ENCODE measurements at places on chromosomes 7 and 10.

GRCh38 chr7:80372415-80372814 is 139.4 kb downstream of the GNAT3 start:
- no peak for DNase-seq

DNA sequence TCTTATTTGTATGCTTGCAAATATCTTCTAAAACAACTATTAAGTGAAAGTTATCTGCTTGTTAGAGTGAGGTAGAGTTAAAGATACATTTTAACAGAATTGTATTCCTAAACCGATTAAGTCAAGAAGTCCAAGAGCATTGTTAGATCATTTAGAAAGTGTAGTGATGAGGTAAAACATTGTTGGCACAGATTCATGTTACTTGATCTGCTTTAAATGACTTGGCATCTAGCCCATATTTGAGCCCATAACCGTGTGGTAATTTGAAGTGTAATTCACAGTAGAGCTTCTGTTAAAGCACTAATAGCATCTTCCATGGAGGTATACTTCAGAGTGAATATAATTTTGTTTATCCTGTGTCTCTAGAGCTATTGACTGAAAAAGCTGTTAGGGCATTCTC is 62.1 kb downstream of the PTEN start:
- DNase-seq: no peak

DNA sequence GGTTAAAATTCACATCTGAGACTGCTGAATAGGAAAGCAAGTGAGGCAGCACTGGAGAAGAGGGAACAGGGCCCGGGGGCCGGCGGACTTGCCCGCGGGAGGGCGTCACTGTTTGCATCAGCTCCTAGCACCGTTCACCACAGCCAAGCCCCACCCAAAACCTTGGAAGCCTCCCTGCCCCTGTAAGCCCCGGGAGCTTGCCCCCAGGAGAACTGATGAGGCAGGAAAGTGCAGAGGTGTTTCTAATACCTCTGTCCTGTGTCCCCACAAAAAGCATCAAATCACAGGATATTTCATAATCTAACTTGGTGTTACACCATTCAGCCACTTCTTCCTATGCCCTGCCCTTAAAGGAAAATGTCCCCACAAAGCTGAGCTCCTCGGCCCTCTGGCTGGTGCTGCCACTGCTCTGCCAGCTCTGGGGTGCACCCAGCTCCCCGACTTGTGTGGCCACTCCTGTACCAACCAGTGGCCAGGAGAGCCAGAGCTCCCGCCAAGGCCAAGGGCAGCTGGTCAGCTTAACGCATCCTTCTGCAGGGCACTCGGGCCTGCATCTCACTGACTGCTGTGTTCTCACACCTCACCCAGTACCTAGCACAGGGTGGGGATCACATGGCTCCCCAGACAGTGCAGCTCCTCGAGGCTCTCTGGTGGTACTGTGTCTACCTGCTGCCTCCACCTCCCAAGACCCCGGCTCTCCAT is 47.3 kb upstream of the CNPY1 start:
- peak; percentile 6 for DNase-seq

DNA sequence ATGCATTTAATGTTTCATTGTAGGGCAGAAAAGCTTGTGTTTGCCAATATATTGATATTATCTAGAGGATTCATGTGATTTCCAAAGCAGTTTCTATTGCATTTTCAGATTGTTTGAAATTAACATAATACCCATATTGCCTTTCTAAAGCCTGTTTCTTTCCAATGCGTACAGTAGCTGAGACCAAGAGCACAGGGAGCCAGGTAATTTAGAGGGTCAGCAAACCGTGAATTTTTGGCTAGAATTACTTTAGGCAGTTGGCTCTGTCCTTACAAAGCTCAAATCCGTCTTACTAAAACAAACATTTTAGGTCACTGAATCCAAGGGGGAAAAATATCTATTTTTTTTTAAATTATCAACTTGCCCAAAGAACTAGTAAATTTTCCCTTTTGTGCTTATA is 604.9 kb upstream of the ADARB2 start:
- DNase-seq: no peak

- no peak for DNase-seq
These were observed 75.1 kb downstream of the GRK5 start for GRCh38 chr10:119282446-119282845.

GRCh38 chr10:98351831-98352402 is 63.1 kb downstream of the PYROXD2 start:
- no peak for DNase-seq

- DNase-seq: peak; percentile 80
These were observed 96.7 kb downstream of the ZRANB1 start for GRCh38 chr10:125038637-125039036.

- DNase-seq: no peak
These were observed 39.5 kb downstream of the ERCC6 start for GRCh38 chr10:49499305-49499851.

DNA sequence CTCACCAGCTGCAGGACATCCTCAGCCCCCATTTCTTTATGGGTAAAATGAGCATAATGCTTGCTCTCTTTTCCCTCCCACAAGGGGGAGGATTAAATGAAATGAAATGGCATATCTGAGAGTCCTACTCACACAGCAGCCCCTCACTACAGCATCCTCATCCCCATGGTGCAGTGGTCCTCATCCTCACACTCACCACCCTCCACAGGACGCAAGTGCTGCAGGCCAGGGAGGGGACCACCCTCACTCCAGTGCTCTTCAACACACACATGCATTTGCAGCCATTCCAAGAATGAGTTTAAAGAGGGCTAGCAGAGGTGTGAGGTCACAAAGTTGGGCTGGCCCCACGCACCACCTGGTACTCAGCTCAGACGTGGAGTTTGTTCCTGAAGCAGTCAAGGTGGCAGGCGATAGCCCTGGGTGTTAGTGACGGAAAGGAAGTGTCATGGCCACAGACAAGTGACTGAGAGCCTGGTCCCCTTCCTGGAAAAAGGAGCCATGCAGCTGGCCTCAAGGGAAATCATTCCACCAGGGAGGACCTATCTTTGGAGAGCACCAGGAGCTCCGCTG is 234.0 kb downstream of the TNS3 start:
- DNase-seq: no peak

GRCh38 chr7:91051966-91052365 is 212.3 kb upstream of the FZD1 start:
- DNase-seq: no peak

- DNase-seq: no peak
These were observed 25.4 kb upstream of the USP6NL start for GRCh38 chr10:11636697-11637303.

DNA sequence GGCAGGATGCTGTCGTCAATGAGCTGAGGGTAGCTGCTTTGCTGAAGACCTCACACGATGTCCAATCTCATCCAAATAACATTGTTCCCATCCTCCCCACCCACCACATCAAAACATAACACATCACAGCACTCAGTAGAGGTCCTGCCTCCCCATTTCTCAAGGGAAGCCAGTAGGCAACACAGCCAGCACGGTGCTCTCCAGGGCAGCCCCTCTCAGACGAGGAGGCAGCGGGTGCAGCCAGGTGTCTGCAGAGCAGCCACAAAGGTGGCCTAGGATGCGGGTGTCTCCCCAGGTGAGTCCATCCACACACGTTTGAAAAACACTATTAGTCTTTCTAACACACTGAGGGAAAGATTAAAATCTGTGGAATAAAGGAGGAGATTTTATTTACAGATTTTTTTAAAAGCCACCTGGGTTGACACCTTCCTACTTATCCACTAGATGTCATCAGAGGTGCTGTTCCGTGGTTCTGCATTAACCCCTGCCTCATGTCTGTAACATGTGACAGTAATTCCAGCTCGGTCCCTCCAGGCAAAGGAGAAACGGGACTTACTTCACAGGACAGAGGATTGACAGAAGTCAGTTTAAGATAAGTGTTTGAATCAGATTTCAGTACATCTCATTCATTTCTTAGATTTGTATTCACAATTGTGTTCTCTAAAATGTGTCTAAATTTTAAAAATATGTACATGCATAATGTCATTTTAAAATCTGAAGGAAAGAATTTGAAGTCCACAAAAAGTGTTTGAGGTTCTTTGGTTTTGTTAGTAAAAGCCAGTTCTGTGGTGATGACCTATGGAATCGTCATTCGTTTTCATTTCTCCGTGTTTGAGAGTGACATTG is 68.0 kb downstream of the LANCL2 start:
- peak; percentile 1 for DNase-seq

GRCh38 chr7:43782768-43783555 is 24.5 kb downstream of the BLVRA start:
- DNase-seq: no peak

- DNase-seq: no peak
These were observed 39.4 kb upstream of the LEP start for GRCh38 chr7:128201690-128202085.

GRCh38 chr7:96723622-96724021 is 14.0 kb upstream of the SEM1 start:
- DNase-seq: no peak

- DNase-seq: no peak
These were observed 2.7 kb upstream of the PAX4 start for GRCh38 chr7:127620406-127621233.

- no peak for DNase-seq
These were observed 28.3 kb upstream of the FIS1 start for GRCh38 chr7:101273206-101273605.

- no peak for DNase-seq
These were observed 197.2 kb downstream of the REEP3 start for GRCh38 chr10:63718421-63718820.

- DNase-seq: no peak
These were observed 376.4 kb downstream of the HTR7 start for GRCh38 chr10:90481326-90481923.

DNA sequence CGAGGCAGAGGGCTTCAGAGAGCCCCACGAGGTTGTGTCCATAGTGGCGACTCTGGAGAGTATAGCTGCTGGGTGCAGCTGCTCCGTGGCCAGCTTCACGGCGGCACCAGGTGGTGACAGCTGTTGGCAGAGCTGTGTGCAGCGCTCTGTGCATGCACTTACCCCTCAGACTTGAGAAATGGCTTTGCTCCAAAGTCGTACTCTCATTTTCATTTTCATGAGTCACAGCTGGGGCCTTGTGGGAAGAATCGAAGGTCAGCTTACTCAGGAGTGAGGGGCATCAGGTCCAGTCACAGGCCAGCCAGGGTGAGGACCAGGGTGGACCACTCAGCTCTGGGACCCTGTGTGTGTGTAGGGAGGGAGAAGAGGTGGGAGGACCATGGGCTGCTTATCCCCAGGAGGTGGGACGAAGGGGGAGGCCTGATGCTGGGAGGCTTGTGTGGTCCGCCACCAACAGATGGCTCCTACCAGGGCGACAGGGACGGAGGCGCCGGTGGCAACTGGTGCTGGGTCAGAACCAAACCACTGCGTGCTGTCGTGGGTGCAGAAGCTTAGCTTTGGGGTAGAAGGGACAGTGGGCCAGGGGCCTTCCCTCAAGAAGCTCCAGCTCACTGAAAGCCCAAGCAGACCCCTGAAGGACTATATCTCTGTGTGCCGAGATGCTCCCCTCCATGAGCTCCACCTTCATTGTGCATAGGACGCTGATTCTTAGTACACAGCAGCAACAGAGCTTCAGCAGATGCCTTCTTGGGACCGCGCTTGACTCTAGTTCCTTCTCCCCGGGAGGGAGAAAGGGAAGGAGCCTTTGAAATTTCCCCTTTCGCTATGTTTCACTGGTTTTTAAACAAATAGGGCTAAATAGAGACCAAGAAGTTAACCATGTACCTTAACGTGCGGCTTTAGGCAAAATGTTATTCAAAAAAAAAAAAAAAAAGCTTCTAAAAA is 225.0 kb downstream of the CELF2 start:
- DNase-seq: no peak

GRCh38 chr10:31121757-31122577 is 90.3 kb upstream of the ZNF438 start:
- DNase-seq: no peak

DNA sequence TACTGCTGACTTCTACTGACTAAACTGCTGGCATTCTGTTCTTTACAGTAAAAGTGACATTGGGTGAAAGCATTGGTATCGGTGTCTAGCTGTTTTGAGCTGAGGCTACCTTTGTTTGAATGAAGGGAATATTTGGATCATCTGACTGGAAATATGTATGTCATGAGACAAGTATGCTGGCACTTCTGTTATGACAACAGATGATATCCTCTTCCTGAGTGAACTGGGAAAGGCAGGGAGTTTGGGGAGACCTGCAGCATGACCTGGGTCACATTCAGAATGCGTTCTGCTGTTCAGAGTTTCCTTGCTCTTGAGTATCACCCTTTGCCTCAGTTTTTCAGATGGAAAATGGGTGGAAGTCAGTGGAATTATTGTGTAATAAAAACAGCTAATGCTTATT is 81.8 kb downstream of the PLCE1 start:
- DNase-seq: no peak

GRCh38 chr10:102721954-102722353 is 7.5 kb downstream of the SFXN2 start:
- no peak for DNase-seq

GRCh38 chr7:70638158-70639107 is 493.5 kb upstream of the GALNT17 start:
- DNase-seq: no peak

DNA sequence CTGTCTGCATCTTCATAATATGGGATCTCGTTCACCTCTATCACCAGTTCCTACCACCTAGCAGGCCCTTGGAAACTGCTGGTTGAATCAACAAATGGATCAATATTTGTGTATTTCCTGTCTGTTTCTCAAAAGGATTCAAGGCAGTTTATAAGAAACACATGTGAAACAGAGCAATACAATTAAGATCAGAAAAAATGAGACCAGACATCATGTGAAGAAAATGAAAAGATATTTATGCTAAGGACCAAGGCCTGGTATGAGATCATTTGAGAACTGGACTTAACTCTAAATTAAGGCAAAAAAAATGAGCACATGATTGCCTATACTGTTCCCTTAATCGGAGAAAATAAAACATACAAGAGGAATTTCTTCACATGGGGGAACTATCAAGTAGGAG is 589.0 kb downstream of the SUGCT start:
- DNase-seq: no peak

DNA sequence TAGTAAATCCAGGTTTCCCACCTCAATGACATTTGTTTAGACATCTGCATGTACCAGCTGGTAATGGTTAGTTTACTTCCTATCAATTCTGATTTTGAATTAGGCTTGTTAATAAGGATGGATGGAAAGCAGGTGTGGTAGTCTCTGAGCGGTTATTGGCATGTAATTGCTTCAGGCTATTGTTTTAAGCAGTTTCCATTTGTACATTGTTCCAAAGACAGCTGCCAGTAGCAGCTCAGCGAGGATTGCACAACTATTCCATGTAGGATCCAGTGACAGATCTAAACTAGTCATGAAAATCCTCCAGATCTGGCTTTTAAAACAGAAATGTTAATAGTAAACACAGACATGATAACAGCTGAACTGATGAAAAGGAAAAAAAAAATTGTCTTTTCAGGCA is 436.0 kb upstream of the ADARB2 start:
- DNase-seq: no peak

- no peak for DNase-seq
These were observed 613 bp downstream of the AP5Z1 start for GRCh38 chr7:4775848-4776623.

DNA sequence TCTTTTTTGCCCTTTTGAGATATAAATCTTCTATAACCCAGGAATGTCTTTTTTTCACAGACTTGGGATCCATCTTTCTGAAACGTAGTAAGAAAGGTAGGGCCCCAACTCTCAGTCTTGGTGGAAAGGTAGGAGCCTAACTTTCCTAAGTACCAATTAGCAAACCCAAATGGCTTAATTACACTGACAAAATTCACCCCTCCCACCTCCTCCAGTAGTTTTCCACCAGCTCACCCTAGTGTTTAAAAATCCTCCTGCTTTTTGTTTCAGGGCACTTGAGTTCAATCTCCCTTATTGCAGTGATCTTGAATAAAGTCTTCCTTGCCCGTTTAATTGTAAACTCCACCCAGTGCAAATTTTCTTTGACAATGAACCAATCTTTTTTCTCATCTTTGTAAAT is 600.0 kb downstream of the PHTF2 start:
- no peak for DNase-seq
